Foreskin keratinocyte (primary cell): ENCODE measurements at places on chromosomes 3 and 15.

- no peak for DNase-seq
Observed at GRCh38 chr3:39408493-39409372, 2.2 kb downstream of the RPSA start.

- DNase-seq = peak; percentile 99
Observed at GRCh38 chr3:177478170-177478867, 281.0 kb upstream of the TBL1XR1 start.

- DNase-seq = no peak
Observed at GRCh38 chr3:130729154-130729553, 17.5 kb downstream of the PIK3R4 start.

DNA sequence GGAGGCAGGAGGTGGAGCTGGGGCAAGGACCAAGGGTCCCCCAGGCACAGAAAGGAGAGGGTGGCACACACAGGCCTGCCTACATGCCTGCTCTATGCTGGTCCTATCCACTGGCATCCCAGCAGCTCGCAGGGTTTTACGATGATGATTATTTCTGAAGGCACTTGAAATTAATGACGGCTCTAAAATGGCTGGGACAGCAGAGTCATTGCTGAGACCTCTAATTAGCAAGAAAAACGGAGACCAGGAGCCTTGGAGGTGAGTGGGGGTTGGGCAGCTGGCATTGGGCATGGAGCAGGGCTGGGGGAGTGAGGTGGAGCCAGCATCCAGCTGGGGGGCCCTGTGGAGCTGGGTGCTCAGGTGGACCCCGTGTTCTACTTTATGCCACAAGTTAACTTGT lies 3.5 kb upstream of the LINGO1 start:
- DNase-seq = no peak

- DNase-seq = no peak
Observed at GRCh38 chr3:43870844-43871626, 180.3 kb downstream of the ABHD5 start.

- DNase-seq = no peak
Observed at GRCh38 chr3:45965653-45966052, 22.4 kb downstream of the CXCR6 start.

DNA sequence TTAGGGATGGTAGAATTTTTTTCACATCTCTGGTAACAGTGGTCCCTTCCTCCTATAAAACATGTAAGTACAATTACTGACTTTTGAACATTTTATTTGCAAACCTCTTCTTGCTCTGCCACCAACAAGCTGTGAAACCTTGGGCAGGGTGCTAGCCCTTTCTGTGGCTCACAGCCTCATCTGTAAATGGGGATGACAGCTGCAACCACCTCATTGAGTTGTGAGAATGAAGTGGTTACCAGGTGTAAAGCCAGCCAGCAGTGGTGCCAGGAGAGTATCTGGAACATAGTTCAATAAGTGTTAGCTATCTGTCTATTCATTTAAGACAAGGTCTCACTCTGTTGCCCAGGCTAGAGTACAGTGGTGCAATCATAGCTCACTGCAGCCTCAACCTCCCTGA lies 278.1 kb downstream of the ERC2 start:
- no peak for DNase-seq

- DNase-seq = no peak
Observed at GRCh38 chr3:197522881-197523441, 32.8 kb downstream of the BDH1 start.

- DNase-seq = peak; percentile 18
Observed at GRCh38 chr3:146543461-146544001, 876 bp downstream of the PLSCR1 start.

- peak; percentile 18 for DNase-seq
Observed at GRCh38 chr15:82047453-82048400, 1.9 kb upstream of the MEX3B start.

- DNase-seq = no peak
Observed at GRCh38 chr3:112476346-112476745, 22.9 kb downstream of the BTLA start.

GRCh38 chr15:66704803-66705153 lies 2.7 kb downstream of the SMAD6 start:
- DNase-seq = no peak
